ENCODE measurements at places on chromosomes 13 and 19.

GRCh38 chr13:98825659-98826058 lies 73.2 kb upstream of the SLC15A1 start:
- no peak for DNase-seq

- no peak for DNase-seq
Observed at GRCh38 chr19:48806518-48806817, 4.4 kb downstream of the BCAT2 start.

DNA sequence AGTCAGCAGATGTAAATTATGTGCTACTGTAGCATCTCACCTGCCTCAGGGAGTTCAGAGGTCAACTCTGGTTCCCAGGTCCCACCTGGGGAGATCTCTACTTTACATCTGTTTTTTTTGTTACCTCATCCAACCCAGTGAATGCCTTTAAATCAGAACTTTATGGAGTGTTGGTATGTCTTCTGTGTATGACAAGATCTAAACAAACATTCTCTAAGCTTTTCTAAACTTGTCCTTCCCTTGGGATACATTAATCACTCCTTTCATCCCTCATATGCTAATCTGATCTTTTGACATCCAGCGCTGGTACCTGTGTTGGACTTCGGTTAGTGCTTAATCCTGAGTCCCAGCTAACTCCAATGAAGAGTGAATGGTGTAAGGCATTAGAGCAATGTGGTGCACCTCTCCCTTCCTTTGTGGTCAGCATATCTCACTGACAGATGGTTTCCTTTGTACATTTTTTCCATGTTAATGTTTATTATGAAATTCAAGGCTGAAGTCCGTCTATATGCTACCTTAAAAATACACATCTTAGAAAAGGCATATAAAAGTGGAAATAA lies 213.4 kb downstream of the ABCC4 start:
- no peak for DNase-seq

DNA sequence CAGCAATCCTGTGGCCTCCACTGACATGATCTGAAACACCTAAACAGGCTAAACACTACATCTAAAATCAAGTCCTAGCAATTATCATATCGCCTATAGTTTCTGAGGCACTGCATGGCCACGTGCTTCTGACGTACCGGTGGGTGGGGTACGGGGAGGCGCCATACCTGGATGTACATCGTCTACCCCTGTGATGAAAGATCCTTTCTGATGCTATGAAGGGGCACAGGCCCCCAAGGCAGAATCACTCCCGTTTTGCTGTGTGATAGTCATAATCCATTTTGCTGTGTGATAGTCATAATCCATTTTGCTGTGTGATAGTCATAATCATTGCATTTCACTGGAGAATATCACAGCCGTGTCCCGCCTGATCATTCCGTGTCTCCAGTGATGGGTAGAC lies 118.7 kb upstream of the SOX1 start:
- no peak for DNase-seq

DNA sequence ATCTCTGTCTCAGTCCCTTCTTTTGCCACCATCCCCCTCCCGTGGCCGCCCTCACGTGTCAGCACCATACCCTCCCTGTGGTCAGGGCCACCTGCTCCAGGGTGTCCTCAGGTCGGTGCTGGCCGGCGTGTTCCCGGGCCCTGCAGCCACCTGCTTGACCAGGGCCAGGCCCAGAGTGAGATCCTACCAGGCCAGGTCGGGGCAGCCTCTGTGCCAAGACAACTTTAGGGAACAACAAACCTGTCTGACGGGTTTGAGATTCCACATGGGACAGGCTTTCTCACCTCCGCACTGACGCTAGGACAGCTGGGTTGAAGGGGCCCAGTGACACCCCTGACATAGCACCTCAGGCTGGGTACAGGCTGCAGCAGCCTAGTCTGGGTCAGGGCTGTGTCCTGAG lies 7.5 kb upstream of the SBNO2 start:
- DNase-seq, result no peak

DNA sequence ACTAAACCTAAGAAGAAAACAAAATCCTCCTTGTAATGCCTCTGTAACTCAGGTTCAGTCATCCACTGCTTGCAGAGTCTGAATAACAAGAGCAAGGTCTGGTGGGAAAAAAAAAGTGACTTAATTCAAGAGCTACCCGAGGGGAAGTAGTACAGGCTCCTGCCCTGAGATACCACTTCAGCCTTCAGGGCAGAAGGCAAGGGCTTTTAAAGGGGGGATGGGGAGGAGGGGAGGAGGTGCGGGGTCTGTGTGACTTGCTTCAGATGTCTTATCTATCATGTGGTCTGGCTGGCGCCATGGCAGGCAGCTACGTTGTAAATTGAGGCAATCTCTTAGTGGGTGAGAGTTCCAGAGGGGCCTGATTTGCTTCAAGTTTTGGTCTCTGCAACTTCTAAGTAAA lies 66.7 kb downstream of the LRRC63 start:
- DNase-seq, result no peak
